CD4-positive, alpha-beta T cell treated with Interleukin-17A for 4 hours (primary cell): ENCODE measurements at places on chromosomes 1 and 21.
A peak's percentile ranks its signal among the peaks of the same experiment; 100 is the strongest.

- no peak for DNase-seq
Observed at GRCh38 chr1:55717111-55717510, 501.9 kb upstream of the USP24 start.

GRCh38 chr1:55215194-55216021 is at the start of gene USP24:
Gene USP24 (minus strand): TSS chr1:55215364. CDS start chr1:55215113, 251 bp downstream.
- peak; percentile 90 for DNase-seq

- peak; percentile 64 for DNase-seq
Observed at GRCh38 chr1:26359981-26360806, 6.3 kb upstream of the CRYBG2 start.

- no peak for DNase-seq
Observed at GRCh38 chr1:206672844-206673758, 11.6 kb upstream of the MAPKAPK2 start.

DNA sequence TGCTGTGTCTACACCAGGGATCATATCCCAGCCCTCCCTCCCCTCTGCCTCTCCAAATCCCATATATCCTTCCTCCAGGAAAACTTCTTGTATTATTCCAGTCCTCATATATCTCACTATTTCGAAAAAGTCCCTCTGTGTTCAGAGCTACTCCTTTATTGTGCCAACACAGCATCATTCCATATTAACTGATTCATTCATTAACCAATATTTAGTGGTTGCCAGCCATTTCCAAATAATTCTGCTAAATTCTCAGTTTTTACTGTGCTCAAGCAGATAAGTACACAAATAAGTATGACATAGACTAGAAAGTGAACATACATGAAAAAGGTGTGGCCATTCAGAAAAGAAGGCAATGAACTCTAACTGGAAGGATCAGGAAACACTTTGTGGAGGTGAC is 241.6 kb upstream of the DUSP10 start:
- DNase-seq, result no peak
